ENCODE measurements at places on chromosomes 16 and 17.
A peak's percentile ranks its signal among the peaks of the same experiment; 100 is the strongest.

GRCh38 chr16:5925850-5926249 is 828.3 kb upstream of the EEF2KMT start:
- DNase-seq, result no peak

DNA sequence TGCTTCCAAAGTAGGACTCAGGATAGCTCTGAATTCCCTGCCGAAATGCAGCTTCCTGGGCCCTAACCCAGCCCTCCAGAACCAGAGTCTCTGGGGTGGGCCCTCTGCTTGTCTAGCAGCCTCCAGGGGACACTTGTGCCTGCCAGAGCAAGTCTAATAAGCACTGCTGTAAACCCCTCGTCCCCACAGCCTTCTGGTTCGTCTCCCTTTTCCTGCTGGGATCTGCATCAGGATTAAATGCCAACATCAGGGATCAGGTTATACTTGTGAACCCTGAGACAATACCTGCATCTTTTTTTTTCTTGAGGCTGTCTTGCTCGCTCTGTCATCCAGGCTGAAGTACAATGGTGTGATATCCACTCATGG is 282.0 kb downstream of the SEC14L1 start:
- DNase-seq, result no peak

DNA sequence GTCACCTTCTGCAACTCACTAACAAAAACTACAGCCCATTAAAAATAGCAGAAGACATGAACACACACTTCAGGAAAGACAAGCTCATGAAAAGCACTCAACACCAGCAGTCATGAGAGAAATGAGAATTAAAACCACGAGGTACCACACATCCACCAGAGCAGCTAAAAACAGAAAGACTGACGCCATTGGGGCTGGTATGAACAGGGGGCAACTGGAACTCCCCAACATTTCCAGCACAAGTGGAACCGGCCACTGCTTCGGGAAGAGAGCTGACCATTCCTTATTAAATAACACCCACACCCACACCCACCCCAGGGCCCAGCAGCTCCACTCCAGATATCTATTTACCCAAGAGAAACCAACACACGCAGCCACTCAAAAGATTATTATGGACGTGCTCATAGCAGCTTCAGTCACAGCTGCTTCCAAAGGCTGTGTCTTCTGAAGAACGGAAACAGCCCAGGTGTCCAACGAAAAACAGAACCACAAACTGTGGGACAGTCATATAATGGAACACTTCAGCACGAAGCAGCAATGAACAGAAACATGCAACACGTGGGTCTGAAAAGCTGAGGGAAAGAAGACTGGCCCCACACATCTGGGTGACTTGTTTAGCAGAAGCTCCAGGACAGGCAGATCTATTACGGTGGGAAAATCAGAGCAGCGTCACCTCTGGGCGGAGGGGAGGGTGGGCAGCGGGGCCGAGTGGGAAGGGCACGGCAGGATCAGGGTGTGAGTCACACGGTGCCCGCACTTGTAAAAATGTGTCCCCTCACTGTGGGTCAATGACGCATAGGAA is 41.1 kb downstream of the KLHDC4 start:
- DNase-seq, result no peak

- DNase-seq, result no peak
These were observed 8.5 kb downstream of the HS3ST6 start for GRCh38 chr16:1909561-1910231.

DNA sequence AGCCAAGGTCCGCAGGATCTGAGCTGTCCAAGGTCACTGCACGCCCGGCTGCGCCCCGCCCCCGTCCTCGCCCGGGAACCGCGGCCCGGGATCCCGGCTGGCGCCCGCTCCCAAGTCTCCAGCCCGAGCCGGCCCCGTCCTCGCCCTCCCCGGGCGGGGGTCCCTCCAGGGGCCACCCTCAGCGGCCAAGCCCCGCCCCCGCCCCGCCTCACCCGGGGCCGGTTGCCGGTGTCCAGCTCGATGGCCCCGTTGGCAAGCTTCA is 216 bp downstream of the VPS9D1 start:
- peak; percentile 44 for DNase-seq

GRCh38 chr17:13426991-13427390 is 174.7 kb downstream of the HS3ST3A1 start:
- DNase-seq, result no peak

- DNase-seq, result peak; percentile 58
These were observed 40.9 kb upstream of the ICAM2 start for GRCh38 chr17:64061178-64061898.

- DNase-seq, result no peak
These were observed 933 bp downstream of the CCR7 start for GRCh38 chr17:40564195-40564882.

DNA sequence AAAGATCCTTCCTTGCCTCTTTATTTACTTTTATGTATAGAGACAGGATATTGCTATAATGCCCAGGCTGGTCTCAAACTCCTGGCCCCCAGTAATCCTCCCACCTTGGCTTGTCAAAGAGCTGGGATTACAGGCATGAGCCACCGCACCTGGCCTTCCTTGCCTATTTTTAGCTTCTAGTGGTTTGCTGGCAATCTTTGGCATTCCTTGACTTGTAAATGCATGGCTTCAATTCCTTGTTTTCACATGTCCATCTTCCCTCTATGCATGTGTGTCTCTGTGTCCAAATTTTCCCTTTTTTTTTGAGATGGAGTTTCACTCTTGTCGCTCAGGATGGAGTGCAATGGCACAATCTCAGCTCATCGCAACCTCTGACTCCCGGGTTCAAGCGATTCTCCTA is 22.5 kb downstream of the HEXIM2 start:
- no peak for DNase-seq

GRCh38 chr17:31089471-31089870 is 5.3 kb upstream of the NF1 start:
- DNase-seq, result no peak

DNA sequence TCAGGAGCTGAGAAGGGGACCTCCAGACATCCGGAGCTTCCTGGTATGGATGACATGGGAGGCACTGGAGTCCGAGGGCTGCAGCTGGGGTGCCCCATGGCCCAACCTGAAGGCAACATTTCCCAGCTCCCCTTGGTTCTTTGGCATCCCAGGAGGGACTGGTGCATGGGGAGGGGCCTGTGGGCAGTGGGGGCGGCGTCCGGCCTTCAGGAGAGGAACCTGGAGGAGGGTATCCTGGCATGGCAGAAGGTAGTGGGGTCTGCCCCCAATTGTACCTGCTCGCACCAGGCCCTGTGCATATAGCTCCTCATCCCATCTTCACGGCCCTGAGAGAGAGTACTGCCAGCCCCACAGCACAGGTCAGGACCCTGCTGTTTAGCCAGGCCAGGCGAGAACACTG is 11.9 kb downstream of the NPTX1 start:
- DNase-seq, result no peak

GRCh38 chr16:78211946-78212345 is 112.5 kb downstream of the WWOX start:
- no peak for DNase-seq

GRCh38 chr17:47622180-47622549 is 27.6 kb upstream of the KPNB1 start:
- no peak for DNase-seq

DNA sequence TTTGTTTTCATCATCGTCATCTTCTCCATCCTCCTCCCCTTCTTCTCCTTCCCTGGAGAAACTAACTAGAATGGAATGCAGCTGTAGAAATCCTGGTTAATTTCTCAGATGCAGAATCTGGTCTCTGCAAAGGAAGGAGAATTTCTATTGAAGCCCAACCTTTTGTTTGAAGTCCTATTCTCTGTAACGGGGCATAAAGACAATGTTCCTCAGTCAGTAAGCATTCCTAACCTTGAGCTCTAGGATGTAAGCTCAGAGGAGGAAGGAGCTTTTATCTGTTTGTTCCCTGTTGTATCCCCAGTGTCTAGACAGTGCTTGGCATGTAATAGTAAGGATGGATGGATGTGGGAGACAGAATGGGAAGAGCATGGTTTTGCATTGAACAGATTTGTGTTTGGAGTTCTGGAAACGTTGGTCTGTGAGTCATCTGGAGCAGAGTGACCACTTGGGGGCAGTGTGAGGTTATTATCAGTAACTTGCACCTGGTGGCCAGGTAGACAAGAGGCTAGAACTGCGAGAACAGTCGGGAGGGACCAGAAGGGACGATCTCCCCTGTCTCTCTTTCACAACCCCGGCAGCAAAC is 363.7 kb downstream of the SNX29 start:
- peak; percentile 79 for DNase-seq

- DNase-seq, result no peak
These were observed 171.9 kb downstream of the ENGASE start for GRCh38 chr17:79246225-79247190.

DNA sequence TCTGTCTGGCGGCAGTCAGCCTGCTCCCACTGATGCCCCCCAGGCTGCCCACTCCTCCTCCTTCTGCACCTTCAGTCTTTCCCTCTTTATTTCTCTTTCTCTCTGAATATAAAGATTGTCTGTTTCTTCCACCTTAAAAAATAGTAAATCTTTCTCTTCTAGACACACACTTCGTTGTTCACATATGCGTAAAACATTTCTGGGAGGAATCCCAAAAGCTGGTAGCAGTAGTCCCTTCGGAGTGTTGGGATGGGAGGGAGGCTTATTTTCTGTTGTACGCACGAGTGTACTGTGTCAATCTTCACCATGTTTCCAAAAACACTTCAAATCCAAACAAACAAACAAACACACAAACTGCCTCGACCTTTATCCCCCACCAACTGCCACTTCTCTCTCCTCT is 9.9 kb downstream of the OSBPL7 start:
- DNase-seq, result no peak

DNA sequence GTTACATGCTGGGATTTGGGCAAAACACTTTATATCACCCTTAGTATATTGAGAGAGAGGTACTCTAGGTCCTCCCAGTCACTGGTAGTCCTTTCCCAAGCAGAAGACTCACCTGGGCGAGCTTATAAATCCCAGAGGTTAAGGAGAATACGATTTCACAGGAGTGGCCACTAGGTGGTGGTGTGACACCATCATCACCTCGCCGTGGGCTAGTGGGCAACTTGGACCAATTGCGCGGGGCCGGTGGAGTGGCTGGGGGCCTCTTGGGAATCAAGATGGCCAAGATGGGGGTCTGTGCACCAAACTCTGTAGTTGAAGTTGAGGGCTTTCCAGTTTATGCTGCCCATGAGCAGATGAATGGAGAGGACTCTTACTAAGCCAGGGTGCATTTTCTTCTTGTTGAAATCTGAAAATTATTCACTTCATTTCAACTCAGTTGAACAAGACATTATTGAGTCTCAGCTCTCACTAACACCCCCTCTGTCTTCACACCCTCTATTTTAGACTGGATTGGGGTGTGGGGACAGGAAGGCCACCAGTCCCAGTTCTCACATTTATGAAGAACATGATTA is 38.2 kb upstream of the PIRT start:
- DNase-seq, result peak; percentile 46

GRCh38 chr17:313911-314613 is 38.5 kb downstream of the RPH3AL start:
- DNase-seq, result no peak

- DNase-seq, result peak; percentile 73
These were observed 16.3 kb upstream of the CDH15 start for GRCh38 chr16:89155184-89155679.

- DNase-seq, result no peak
These were observed 10.2 kb downstream of the CBX4 start for GRCh38 chr17:79829004-79829403.

DNA sequence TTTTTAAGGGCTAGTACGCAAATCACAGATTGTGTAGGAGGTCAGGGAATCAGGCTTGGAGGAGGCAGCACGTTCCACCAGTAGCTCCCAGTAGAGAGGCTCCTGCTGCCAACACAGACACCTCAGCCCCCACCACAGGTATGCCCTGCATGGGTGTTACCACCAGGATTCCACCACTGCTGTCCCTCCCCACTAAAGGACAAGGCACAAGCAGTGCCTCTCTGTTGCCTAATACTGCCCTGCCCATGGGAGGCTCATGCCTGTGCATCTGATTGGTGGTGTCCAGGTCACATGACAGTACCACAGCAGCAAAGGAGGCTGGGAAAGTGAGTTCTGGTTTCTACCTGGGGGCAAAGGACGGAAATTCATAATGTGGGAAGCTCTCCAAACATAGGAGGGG is 33.6 kb upstream of the CACNG4 start:
- peak; percentile 17 for DNase-seq

DNA sequence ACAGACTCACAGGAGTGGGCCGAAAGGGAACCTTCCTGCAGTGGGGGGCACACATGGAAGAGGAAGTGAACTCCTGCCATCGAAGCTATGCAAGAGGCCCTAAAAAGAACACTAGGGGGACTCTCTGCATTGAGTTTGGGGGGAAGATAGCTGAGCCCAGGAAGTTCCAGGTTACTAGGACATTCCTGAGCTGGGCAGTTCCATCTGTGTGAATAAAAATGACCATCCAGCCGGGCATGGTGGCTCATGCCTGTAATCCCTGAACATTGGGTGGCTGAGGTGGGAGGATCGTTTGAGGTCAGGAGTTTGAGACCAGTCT is 211.8 kb downstream of the ZNF423 start:
- peak; percentile 1 for DNase-seq

DNA sequence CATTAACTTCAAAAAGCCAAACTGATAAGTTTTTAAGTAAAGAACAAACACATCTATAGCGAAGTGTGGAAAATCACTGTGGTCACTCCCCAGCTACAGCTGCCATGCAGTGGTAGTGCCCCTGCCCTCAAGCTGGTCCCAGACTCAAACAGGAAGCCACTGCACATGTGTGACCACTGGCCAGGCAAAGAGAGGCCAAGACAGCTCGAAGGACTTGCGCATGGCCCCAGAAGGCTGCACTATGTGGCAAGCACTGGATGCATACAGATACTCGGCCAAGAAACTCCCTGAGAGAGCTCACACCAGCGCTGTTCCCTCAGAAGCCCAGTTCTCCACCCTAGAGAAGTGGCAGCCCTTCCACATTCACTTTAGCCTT is 82.4 kb downstream of the ANKRD11 start:
- DNase-seq, result no peak

Measured in ELR (cell line).